Hair follicular keratinocyte (primary cell): ENCODE measurements at places on chromosomes 12 and 14. TPM values are rescaled to one million over a fixed set of nuclear protein-coding genes. Genes with fewer than 3 reads are reported as not detected.

Gene ADAMTS20
- total RNA-seq: not detected in 2 replicates

Gene REM2
- 0.04 and 0.39 TPM in 2 replicates for total RNA-seq

Gene LALBA
- total RNA-seq: not detected in 2 replicates

Gene STAC3
- 0.11 TPM in 1 of 2 replicates, not detected in the other for total RNA-seq

Gene TSPAN8
- total RNA-seq: not detected in 2 replicates

Gene CHGA
- not detected in 2 replicates for total RNA-seq

Gene KRT83
- total RNA-seq: not detected in 2 replicates

Gene ACVR1B
- total RNA-seq: 8.1 and 12.4 TPM in 2 replicates

Gene SPX
- total RNA-seq: 0.86 and 1.5 TPM in 2 replicates

Gene C12orf42
- total RNA-seq: not detected in 2 replicates

Gene RPL36AL
- 276 and 320 TPM in 2 replicates for total RNA-seq

Gene TPH2
- not detected in 2 replicates for total RNA-seq

Gene STON2
- total RNA-seq: 63.0 and 81.2 TPM in 2 replicates

Gene CYP27B1
- 92.0 and 93.4 TPM in 2 replicates for total RNA-seq

Gene PCED1B
- total RNA-seq: 10.9 and 11.0 TPM in 2 replicates

Gene PLBD2
- total RNA-seq: 18.0 and 21.6 TPM in 2 replicates

Gene DPY19L2
- 0.70 and 2.9 TPM in 2 replicates for total RNA-seq

Gene ZFYVE21
- 67.7 and 97.8 TPM in 2 replicates for total RNA-seq

Gene RAP1B
- total RNA-seq: 159 and 226 TPM in 2 replicates
